NCI-H2081 (cell line): ENCODE measurements at places on chromosomes 7 and 10.

DNA sequence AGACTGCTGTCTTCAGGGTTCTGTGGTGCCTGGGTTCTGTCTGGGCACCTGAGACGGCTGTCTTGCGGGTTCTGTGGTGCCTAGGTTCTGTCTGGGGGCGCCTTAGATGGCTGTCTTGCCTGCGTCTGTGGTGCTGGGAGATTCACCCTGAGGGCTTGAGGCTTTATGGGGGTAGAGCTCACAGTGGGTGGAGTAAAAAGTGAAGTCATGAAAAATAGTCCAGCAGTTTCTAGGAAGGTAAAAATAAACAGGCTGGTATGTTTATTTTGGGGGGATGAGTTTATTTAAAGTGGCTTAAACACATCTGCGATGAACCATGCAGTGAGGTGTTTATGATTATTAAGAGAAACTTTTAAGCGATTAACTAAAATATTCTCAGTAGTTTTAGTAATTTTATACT, 64.2 kb downstream of the NKX6-2 start:
- DNase-seq, result no peak

DNA sequence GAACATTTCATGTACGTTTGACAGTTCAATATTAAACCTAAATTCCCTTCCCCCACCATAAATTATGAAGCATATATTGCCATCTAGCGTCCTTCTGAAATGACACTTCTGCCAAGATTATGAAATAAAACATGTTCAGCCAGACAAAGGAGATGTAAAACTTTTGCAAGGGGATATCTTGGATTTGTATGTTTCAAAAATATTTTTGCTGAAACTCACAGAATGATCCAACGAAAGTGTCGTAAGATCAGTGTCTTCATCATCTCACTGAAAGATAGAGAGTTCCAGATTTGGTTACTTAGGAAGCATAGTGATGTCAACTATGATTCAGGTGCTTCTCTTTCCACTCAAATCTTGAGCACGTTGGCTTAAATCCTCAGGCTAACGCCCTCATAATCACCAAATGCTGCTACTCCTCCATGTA, 904.3 kb downstream of the XPNPEP1 start:
- DNase-seq, result no peak

DNA sequence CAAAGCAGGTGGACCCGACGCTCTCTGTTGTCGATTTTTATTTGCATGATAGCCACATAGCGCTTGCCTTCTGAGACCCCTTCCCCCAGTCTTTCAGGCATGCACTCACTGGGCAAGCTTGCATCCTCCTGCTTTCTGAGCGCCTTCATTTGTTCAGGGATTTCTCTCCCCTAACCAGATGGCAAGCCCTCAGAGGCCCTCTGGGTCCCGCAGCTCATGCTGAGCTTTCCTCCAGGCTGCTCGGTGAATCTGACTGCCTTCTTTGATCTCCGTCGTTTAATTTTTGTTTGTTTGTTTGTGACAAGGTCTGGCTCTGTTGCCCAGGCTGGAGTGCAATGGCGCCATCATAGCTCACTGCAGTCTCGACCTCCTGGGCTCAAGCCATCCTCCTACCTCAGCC, 58.8 kb downstream of the ITIH5 start:
- no peak for DNase-seq

GRCh38 chr10:84202349-84202748, 8.0 kb downstream of the CDHR1 start:
- no peak for DNase-seq

DNA sequence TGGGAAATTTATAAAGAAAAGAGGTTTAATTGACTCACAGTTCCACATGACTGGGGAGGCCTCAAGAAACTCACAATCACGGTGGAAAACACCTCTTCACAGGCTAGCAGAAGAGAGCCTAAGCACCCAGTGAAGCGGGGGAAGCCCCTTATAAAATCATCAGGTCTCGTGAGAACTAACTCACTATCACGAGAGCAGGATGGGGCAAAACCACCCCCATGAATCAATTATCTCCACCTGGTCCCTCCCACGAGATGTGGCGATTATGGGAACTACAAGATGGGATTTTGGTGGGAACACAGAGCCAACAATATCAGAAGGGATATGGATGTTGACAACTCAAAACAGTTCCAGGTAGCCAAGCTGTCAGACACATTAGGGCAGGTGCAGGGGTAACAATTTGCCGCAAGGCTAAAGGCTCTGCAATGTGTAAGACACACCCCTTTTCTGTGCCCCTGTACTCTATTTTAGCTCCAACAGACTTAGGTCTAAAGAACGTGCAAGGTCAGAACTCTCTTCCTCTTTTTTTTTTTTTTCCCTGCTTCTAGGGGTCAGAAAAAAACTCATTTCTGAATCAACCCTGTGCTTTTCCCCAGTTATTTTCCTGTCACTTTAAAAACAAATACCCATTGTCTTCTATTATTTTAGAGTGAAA, 30.7 kb upstream of the RBM20 start:
- DNase-seq, result no peak

DNA sequence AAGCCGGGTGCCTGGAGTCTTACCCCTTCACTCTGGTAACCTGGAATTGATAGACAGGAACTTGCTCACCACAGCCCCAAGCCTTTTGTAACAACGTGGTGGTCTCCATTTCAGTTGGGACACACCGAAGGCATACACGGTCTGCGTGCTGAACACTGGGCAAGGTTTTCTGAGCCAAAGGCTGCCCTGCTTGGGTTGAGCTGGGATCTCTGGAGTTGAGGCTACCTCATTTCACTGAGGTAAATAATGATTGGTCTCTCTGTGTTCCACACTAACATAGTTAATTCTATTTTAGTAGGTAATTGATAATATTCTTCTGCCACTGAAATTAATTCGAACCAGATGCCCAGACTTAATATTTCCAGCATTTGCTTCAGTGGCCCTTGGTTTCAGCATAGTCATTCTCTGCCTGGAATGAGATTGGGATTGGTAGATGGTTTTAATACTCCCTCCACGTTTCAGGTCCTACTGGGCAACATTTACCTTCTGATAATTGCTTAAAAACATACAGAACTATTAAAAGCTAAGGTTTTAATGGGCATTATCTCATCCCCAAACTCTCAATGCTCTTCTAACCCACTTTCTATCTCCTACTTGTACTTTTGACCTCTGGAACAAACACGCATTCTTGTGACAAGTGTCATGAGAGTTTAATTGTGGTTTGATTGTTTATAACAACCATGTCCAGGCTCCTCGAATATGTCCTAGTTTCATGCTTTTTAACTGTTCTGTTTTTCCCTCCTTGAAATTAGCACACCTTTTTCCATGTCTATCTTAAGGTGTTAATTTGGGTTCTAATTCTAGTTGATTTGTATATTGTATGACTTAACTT, 202.3 kb upstream of the KLF6 start:
- no peak for DNase-seq

DNA sequence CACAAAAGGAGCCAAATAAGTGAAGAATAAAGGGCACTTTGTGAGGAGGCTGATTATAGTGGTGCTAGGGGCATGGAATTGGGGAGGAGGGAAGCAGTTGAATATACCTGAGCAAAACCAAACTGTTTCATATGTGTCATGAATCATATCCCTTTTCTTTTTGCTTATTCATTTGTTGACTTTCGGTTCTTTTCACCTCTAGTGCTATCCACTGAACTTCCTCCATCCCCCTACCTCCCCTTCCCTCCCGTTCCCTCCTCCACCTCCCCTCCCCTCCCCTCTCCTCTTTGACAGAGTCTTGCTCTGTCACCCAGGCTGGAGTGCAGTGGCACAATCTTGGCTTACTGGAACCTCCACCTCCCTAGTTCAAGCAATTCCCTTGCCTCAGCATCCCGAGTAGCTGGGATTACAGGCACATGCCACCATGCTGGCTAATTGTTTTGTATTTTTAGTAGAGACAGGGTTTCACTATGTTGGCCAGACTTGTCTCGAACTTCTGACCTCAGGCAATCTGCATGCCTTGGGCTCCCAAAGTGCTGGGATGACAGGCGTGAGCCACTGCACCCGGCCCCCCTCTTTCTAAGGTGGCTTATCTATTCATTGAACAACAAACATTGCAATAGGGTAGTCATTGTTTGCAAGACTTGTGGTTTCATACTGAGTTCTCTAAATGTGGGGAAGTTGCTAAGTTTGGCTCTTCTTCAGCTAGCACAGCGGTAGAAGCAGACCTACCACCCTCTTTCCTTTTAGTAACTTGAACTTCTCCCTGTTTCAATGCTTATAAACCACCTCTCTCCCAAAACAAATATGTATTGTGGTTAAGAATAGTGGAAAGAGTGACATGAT, 150.4 kb upstream of the PRPS1L1 start:
- DNase-seq, result no peak

DNA sequence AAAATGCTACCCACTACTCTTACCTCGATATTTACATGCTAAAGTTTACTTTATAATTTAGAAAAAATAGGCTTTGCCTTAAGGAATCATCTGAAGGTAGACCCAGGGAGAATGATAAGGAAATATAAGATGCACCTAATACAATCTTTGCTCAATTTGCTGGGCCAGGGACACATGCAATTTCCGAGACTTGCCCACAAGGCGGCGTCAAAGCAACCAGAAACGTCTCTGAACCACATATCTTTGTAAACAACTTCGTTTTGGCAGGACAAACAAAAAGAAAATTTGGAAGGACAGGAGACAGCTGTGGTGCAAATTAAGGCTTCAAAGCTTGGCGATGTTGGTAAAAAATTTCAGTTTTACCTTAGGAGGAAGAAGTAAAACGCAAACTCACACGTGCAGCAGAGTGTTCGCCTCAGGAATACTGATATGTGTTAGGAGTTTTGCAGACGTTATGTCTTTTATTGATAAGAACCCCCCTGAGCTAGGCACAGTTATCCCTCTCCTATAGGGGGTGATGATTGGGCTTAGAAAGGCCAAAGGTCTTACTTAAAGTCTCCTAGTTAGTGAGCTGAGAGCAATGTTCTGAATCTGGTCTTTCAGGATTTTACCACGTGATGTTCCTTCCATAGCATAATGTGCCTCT, 134.3 kb downstream of the PRKCQ start:
- DNase-seq, result peak; percentile 1

- peak; percentile 59 for DNase-seq
These were observed 559.0 kb upstream of the ADARB2 start for GRCh38 chr10:2296179-2296891.

DNA sequence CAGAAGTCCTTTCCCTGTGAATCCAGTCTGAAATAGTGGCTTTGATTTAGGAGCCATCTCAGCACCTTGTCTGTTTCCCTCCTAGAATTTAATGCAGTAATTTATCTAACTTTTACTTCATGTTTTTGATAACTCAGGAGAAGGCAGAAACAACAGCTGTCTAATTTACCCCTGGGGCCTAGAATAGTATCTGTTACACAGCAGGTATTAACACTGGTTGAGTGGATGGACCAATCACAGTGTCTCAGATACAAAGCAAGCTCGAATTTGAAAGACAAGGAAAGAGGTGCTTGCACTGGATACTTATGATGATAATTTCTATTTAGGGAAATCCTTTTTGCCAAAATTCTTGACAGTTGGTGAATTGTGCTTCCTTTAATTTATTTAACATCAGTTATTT, 23.4 kb downstream of the CHRM2 start:
- DNase-seq, result no peak

GRCh38 chr7:81173766-81174281, 255.0 kb upstream of the SEMA3C start:
- DNase-seq, result no peak

- peak; percentile 69 for DNase-seq
These were observed 652 bp downstream of the ATOH7 start for GRCh38 chr10:68231106-68231816.

DNA sequence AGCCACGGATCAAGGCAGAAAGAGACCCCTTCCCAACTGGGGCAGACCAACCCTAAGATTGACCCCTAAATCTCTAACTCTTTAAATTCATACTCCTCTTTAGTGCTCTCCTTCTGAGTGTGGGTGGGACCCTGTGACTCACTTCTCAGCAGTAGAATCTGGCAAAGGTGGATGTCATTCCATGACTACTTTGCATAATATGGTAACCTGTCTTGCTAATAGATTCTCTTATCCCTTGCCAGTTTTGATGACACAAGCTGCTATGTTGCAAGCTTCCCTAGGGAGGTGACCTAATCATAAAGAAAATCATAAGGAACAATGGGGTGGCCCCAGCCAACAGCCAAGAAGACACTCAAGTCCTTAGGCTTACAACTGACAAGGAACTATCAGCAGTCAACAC, 155.4 kb upstream of the VWC2 start:
- DNase-seq, result no peak

DNA sequence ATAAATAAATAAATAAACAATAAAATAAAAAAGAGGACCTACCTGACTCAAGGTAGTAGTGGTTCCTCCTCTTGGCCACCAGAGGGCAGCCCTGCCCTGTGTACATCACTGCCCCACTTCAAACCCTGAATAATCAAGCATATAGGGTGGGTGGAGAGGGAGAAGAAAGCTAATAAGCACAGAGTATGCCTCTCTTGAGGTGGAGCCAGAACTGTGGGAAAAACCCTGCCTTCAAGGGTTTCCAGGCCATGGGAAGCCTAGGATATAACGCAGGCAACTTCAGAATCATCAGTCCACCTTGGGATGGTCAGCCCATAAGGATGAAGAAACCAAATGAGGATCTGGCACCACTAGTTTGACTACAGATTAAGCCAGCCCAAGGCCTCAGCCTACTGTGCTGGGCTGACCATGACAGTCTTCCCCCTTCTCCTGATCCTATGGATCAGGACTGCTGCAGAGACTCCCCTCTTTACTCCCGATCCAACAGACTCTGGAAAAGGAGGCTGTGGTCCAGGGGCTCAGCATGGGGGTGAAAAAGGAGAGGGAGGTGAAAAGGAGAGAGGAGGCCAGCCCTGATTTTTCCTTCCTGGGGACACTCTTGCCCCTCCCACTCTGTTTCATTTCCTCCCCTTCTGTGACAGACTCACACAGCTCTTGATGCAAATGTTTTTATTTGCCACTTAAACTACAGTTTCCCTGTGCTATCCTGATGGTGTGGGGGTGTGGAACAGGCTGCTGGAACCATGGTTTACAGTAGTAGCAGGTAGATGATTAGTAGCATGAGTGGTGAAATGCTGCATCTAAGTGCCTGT, 10.1 kb downstream of the AVPI1 start:
- DNase-seq, result peak; percentile 26

GRCh38 chr10:80784695-80785094, 247.0 kb downstream of the SH2D4B start:
- no peak for DNase-seq

- DNase-seq, result no peak
These were observed 24.8 kb upstream of the MNX1 start for GRCh38 chr7:157035302-157035701.

DNA sequence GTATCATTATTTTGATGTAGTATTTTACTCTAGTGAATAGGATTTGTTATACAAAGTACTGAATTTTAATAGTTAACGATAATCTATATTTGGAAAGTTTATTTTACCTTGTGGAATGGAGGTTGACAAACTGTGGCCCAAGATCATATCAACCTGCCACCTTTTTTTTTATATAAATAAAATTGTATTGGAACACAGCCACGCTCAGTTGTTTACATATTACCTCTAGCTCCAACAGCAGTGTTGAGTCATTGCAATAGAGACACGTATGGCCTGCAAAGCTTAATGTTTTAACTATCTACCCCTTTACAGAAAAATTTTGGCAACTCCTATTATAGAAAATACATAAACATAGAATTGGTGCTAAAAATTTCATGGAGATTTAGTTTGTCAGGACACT, 239.3 kb downstream of the THSD7A start:
- no peak for DNase-seq

- DNase-seq, result no peak
These were observed 448.1 kb downstream of the KCNMA1 start for GRCh38 chr10:77189520-77189919.

GRCh38 chr7:100867040-100867775, at the start of gene TRIP6:
Gene TRIP6 (plus strand): TSS chr7:100867387. CDS start chr7:100867498, 111 bp downstream.
- DNase-seq, result no peak
